ENCODE measurements at places on chromosomes 7 and 10. TPM values are rescaled to one million over a fixed set of nuclear protein-coding genes. Genes with fewer than 3 reads are reported as not detected.

NRCAM gene
- 67.4 TPM for total RNA-seq

ZCCHC24 gene
- total RNA-seq = 42.8 TPM

ENO4 gene
- not detected for total RNA-seq

HMX3 gene
- total RNA-seq = not detected

ANKRD30A gene
- total RNA-seq = not detected

ZNF117 gene
- total RNA-seq = 2.6 TPM

WASL gene
- total RNA-seq = 23.8 TPM

OPALIN gene
- total RNA-seq = not detected

ADCY1 gene
- 0.49 TPM for total RNA-seq

TRIL gene
- 0.72 TPM for total RNA-seq

SRRM3 gene
- total RNA-seq = 4.7 TPM

MCM10 gene
- 2.6 TPM for total RNA-seq

INMT gene
- 195 TPM for total RNA-seq

PON3 gene
- total RNA-seq = not detected

All from cardiac atrium fibroblast (primary cell).